ENCODE measurements at places on chromosomes 5 and 9. TPM values are rescaled to one million over a fixed set of nuclear protein-coding genes. Genes with fewer than 3 reads are reported as not detected.

SHOC1 gene
- total RNA-seq: 0.37 TPM

PDCD1LG2 gene
- total RNA-seq: not detected

LHX3 gene
- total RNA-seq: not detected

HAVCR2 gene
- 1.7 TPM for total RNA-seq

KCNMB1 gene
- 0.07 TPM for total RNA-seq

TPPP gene
- 2.0 TPM for total RNA-seq

DMRT2 gene
- not detected for total RNA-seq

GRXCR2 gene
- not detected for total RNA-seq

ERAP2 gene
- total RNA-seq: 0.87 TPM

MPDZ gene
- 43.3 TPM for total RNA-seq

ORM2 gene
- 52.0 TPM for total RNA-seq

RANBP17 gene
- total RNA-seq: 17.1 TPM

PCDHGB1 gene
- total RNA-seq: 0.53 TPM

LAMC3 gene
- total RNA-seq: 12.4 TPM

TAF11L5 gene
- not detected for total RNA-seq

SELENOP gene
- total RNA-seq: 6,524 TPM

SPEF2 gene
- 5.1 TPM for total RNA-seq

COL15A1 gene
- total RNA-seq: 106 TPM

PCDHB6 gene
- total RNA-seq: 1.1 TPM

MRPL41 gene
- 36.6 TPM for total RNA-seq

ARHGEF39 gene
- total RNA-seq: 1.8 TPM

RNF183 gene
- total RNA-seq: 0.43 TPM

PCDHA13 gene
- 4.1 TPM for total RNA-seq

SLCO6A1 gene
- total RNA-seq: 0.52 TPM

DPYSL3 gene
- total RNA-seq: 70.4 TPM

FUT7 gene
- total RNA-seq: not detected

SPINK7 gene
- total RNA-seq: not detected

GABBR2 gene
- 0.20 TPM for total RNA-seq

GLDC gene
- total RNA-seq: 18.4 TPM

ARSI gene
- total RNA-seq: 27.9 TPM

CNTLN gene
- total RNA-seq: 9.2 TPM

ACTBL2 gene
- 0.16 TPM for total RNA-seq

SHC3 gene
- 1.4 TPM for total RNA-seq

MARCOL gene
- not detected for total RNA-seq

TXNDC8 gene
- not detected for total RNA-seq

GARIN3 gene
- not detected for total RNA-seq

SLC1A1 gene
- 50.7 TPM for total RNA-seq

THBS4 gene
- 0.48 TPM for total RNA-seq

NUTM2G gene
- total RNA-seq: 0.32 TPM

TAF11L8 gene
- total RNA-seq: not detected

HSPB3 gene
- total RNA-seq: 1.8 TPM

PSD2 gene
- total RNA-seq: not detected

SOWAHA gene
- total RNA-seq: 14.4 TPM

TMEM252 gene
- 0.16 TPM for total RNA-seq

FAM221B gene
- total RNA-seq: not detected

ROPN1L gene
- 0.28 TPM for total RNA-seq

FOXD4L3 gene
- 0.12 TPM for total RNA-seq

CER1 gene
- total RNA-seq: 0.53 TPM

OR5C1 gene
- not detected for total RNA-seq

SLC6A7 gene
- 0.88 TPM for total RNA-seq

TRAPPC13 gene
- 32.7 TPM for total RNA-seq

NAIF1 gene
- total RNA-seq: 10.3 TPM

MAMDC2 gene
- total RNA-seq: 1.7 TPM

Data from hepatocyte (in vitro differentiated cells).